Brain (organoid and tissue), 16 donors: ENCODE measurements at places on chromosomes 2 and 18. TPM values are rescaled to one million over a fixed set of nuclear protein-coding genes. Genes with fewer than 3 reads are reported as not detected.

CXCR1 gene
- polyA plus RNA-seq, result 0.49 TPM

FLACC1 gene
- polyA plus RNA-seq, result not detected

IL1B gene
- 0.53 TPM for polyA plus RNA-seq

MAL gene
- 206 TPM for polyA plus RNA-seq

PLCL1 gene
- polyA plus RNA-seq, result 5.7 TPM

KIF5C gene
- 93.6 TPM for polyA plus RNA-seq

NLRC4 gene
- not detected for polyA plus RNA-seq

LIMS3 gene
- not detected for polyA plus RNA-seq

SCTR gene
- not detected for polyA plus RNA-seq

PDK1 gene
- polyA plus RNA-seq, result 7.3 TPM

FAM237A gene
- polyA plus RNA-seq, result not detected

LONRF2 gene
- polyA plus RNA-seq, result 5.4 TPM

RDH14 gene
- polyA plus RNA-seq, result 8.1 TPM

G6PC2 gene
- polyA plus RNA-seq, result not detected

ACOXL gene
- polyA plus RNA-seq, result 2.0 TPM

RAB17 gene
- 7.5 TPM for polyA plus RNA-seq

DNAH7 gene
- polyA plus RNA-seq, result 0.75 TPM

GPR35 gene
- polyA plus RNA-seq, result 1.5 TPM

TRIM54 gene
- polyA plus RNA-seq, result 0.25 TPM

EGR4 gene
- polyA plus RNA-seq, result 0.83 TPM

ADCYAP1 gene
- polyA plus RNA-seq, result 29.7 TPM

EVA1A gene
- 4.9 TPM for polyA plus RNA-seq

UGT1A9 gene
- not detected for polyA plus RNA-seq

METTL8 gene
- 3.7 TPM for polyA plus RNA-seq

KIF1A gene
- polyA plus RNA-seq, result 574 TPM

INHBB gene
- polyA plus RNA-seq, result 13.9 TPM

NR4A2 gene
- polyA plus RNA-seq, result 4.3 TPM

ANKAR gene
- 0.92 TPM for polyA plus RNA-seq

NT5C1B gene
- not detected for polyA plus RNA-seq

HS6ST1 gene
- polyA plus RNA-seq, result 64.3 TPM

GAD1 gene
- 17.2 TPM for polyA plus RNA-seq

AOX1 gene
- polyA plus RNA-seq, result 0.44 TPM
